Osteoblast (primary cell): ENCODE measurements at places on chromosomes 12 and 14.

DNA sequence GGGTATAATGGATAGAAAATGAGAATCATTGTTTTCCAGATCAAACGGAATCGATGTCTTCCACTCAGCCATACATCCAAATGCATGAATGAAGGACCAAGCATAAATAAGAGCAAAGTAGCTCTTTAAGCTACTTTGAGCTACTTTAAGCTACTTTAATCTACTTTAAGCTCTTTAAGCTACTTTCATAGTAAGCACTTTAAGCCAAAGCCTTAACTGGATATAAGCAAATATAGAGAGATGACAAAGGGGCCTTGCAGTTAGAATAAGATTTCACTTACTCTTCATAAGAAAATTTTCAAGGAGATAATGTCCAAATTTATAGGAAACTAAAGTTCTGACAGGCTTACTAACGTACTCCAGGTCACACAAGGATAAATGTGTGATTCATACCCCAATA is 355.6 kb upstream of the KITLG start:
- DNase-seq: no peak
- no peaks in the 10 kb centered on the region for H3K36me3 ChIP-seq
- no peak overlapping the region for H3K4me3 ChIP-seq
- no peaks in the 10 kb centered on the region for H3K27me3 ChIP-seq
- H3K4me1 ChIP-seq: peaks cover 9% of the 10 kb centered on the region

- peak overlapping the region; percentile 52 for H3K27ac ChIP-seq
- no peak overlapping the region for H3K4me3 ChIP-seq
- H3K27me3 ChIP-seq: no peaks in the 10 kb centered on the region
Measured at GRCh38 chr12:80269803-80270552, 170.6 kb downstream of the OTOGL start.

DNA sequence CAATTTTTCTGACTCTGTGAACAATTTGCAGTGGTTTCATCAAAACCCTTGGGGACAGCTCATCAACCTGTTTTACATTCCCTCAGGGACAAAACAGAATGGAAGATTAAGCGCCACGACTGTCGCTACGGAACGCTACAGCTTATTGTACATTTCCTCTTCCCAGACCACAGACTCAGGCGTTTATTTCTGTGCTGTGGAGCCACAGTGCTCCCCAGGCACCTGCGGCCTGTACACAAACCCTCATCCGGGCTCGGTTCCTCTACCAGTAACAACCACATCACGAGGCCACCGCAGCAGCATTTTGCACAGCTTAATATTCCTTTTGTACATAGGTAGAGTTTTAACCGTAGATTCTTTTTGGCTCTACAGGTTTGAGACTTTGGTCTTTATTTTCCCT is 397.4 kb upstream of the OR4E1 start:
- no peak overlapping the region for H3K27ac ChIP-seq
- no peak overlapping the region for H3K4me3 ChIP-seq
- no peaks in the 10 kb centered on the region for H3K36me3 ChIP-seq
- DNase-seq: no peak
- H3K27me3 ChIP-seq: no peaks in the 10 kb centered on the region

GRCh38 chr14:28776482-28777266 is 10.1 kb downstream of the FOXG1 start:
- no peaks in the 10 kb centered on the region for H3K36me3 ChIP-seq
- no peak for DNase-seq
- no peak overlapping the region for H3K4me3 ChIP-seq
- H3K27ac ChIP-seq: no peak overlapping the region

DNA sequence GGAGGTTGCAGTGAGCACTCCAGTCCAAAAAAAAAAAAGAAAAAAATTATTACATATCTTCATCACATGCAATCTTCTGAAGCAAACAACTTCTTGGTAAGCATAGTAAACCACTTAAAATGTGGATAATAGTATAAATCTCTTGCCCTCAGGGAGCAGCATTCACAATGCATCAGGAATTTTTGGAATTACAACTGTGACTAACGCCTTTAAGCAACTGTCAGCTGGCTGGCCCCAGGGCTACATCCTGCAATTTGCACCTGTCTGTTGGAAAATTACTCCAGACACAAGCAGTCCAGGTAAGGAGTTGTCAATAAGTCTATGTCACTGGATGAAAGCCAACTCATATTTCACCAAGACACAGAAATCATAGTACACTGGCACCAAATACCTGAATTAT is 5.5 kb upstream of the SLC7A7 start:
- no peak overlapping the region for H3K4me3 ChIP-seq
- no peak overlapping the region for H3K27ac ChIP-seq
- no peaks in the 10 kb centered on the region for H3K36me3 ChIP-seq
- H3K27me3 ChIP-seq: no peaks in the 10 kb centered on the region
- peak; percentile 69 for DNase-seq
- peaks cover 38% of the 10 kb centered on the region for H3K4me1 ChIP-seq

- H3K27me3 ChIP-seq: no peaks in the 10 kb centered on the region
- no peak for DNase-seq
Measured at GRCh38 chr12:82931349-82932116, 244.8 kb downstream of the TMTC2 start.

GRCh38 chr12:59084511-59085375 is 164.4 kb upstream of the LRIG3 start:
- H3K27me3 ChIP-seq: no peaks in the 10 kb centered on the region
- no peak overlapping the region for H3K27ac ChIP-seq
- no peaks in the 10 kb centered on the region for H3K36me3 ChIP-seq

- no peaks in the 10 kb centered on the region for H3K36me3 ChIP-seq
- H3K4me3 ChIP-seq: no peak overlapping the region
- H3K4me1 ChIP-seq: peaks cover 4% of the 10 kb centered on the region
- H3K27me3 ChIP-seq: peaks cover 3% of the 10 kb centered on the region
Measured at GRCh38 chr12:4112290-4112689, 161.3 kb upstream of the CCND2 start.

GRCh38 chr14:95191445-95192199 is 34.3 kb upstream of the DICER1 start:
- H3K27ac ChIP-seq: no peak overlapping the region
- H3K36me3 ChIP-seq: no peaks in the 10 kb centered on the region
- DNase-seq: no peak
- no peaks in the 10 kb centered on the region for H3K4me1 ChIP-seq

- no peaks in the 10 kb centered on the region for H3K36me3 ChIP-seq
- H3K4me3 ChIP-seq: peak overlapping the region; percentile 70
- peak overlapping the region; percentile 52 for H3K27ac ChIP-seq
- no peaks in the 10 kb centered on the region for H3K27me3 ChIP-seq
- peaks cover 5% of the 10 kb centered on the region for H3K4me1 ChIP-seq
Measured at GRCh38 chr12:15590180-15590826, 198.9 kb downstream of the EPS8 start.

GRCh38 chr12:2119266-2119665 is 66.5 kb downstream of the CACNA1C start:
- peaks cover 25% of the 10 kb centered on the region for H3K36me3 ChIP-seq
- no peak overlapping the region for H3K27ac ChIP-seq
- H3K4me1 ChIP-seq: peaks cover 4% of the 10 kb centered on the region
- H3K4me3 ChIP-seq: no peak overlapping the region
- H3K27me3 ChIP-seq: no peaks in the 10 kb centered on the region

- H3K27me3 ChIP-seq: no peaks in the 10 kb centered on the region
- H3K27ac ChIP-seq: no peak overlapping the region
- no peak overlapping the region for H3K4me3 ChIP-seq
- peaks cover 12% of the 10 kb centered on the region for H3K4me1 ChIP-seq
- no peaks in the 10 kb centered on the region for H3K36me3 ChIP-seq
- DNase-seq: no peak
Measured at GRCh38 chr12:11743423-11744409, 94.2 kb downstream of the ETV6 start.

- no peaks in the 10 kb centered on the region for H3K36me3 ChIP-seq
- no peaks in the 10 kb centered on the region for H3K27me3 ChIP-seq
- H3K27ac ChIP-seq: no peak overlapping the region
- H3K4me1 ChIP-seq: no peaks in the 10 kb centered on the region
- H3K4me3 ChIP-seq: no peak overlapping the region
Measured at GRCh38 chr12:40825156-40825555, 132.9 kb downstream of the CNTN1 start.

- H3K36me3 ChIP-seq: no peaks in the 10 kb centered on the region
- H3K27ac ChIP-seq: no peak overlapping the region
- H3K4me3 ChIP-seq: no peak overlapping the region
- no peaks in the 10 kb centered on the region for H3K4me1 ChIP-seq
- H3K27me3 ChIP-seq: no peaks in the 10 kb centered on the region
- no peak for DNase-seq
Measured at GRCh38 chr12:65510584-65511050, 232.1 kb downstream of the MSRB3 start.

GRCh38 chr14:48350971-48351370 is 675.6 kb upstream of the MDGA2 start:
- no peak for DNase-seq
- H3K27me3 ChIP-seq: no peaks in the 10 kb centered on the region
- no peak overlapping the region for H3K27ac ChIP-seq
- H3K4me1 ChIP-seq: no peaks in the 10 kb centered on the region

- no peak overlapping the region for H3K27ac ChIP-seq
- H3K27me3 ChIP-seq: peaks cover 94% of the 10 kb centered on the region
- no peaks in the 10 kb centered on the region for H3K36me3 ChIP-seq
- H3K4me3 ChIP-seq: no peak overlapping the region
- DNase-seq: no peak
- no peaks in the 10 kb centered on the region for H3K4me1 ChIP-seq
Measured at GRCh38 chr14:36510874-36511273, 9.2 kb downstream of the NKX2-1 start.

GRCh38 chr14:55389330-55389729 is 22.3 kb downstream of the ATG14 start:
- DNase-seq: peak; percentile 75
- peak overlapping the region; percentile 42 for H3K27ac ChIP-seq
- H3K36me3 ChIP-seq: no peaks in the 10 kb centered on the region
- no peak overlapping the region for H3K4me3 ChIP-seq

DNA sequence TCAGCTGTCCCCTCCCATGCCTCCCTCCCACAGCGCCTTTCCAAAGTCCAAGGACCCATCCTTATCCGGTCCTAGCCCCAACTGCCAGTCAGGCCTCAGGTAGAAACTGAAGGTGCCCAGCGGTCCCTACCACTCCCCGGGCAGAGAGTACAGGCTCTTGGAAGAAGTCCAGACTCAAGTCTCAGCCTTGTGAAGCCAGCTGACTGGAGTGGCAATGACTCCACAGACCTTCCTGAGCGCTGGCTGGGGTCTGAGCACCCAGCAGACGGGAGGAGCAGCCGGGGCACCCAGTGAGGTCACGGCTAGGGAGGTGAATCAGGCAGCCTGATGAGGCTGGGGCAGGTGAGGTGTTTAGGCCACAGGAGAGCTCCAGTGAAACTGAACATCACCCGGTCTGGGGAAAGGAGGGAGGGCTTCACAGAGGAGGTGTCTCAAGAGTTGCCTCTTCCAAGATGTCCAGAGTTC is 60.0 kb downstream of the ITPK1 start:
- H3K27me3 ChIP-seq: no peaks in the 10 kb centered on the region
- H3K27ac ChIP-seq: no peak overlapping the region
- H3K4me1 ChIP-seq: peaks cover 17% of the 10 kb centered on the region
- no peak overlapping the region for H3K4me3 ChIP-seq
- no peaks in the 10 kb centered on the region for H3K36me3 ChIP-seq

DNA sequence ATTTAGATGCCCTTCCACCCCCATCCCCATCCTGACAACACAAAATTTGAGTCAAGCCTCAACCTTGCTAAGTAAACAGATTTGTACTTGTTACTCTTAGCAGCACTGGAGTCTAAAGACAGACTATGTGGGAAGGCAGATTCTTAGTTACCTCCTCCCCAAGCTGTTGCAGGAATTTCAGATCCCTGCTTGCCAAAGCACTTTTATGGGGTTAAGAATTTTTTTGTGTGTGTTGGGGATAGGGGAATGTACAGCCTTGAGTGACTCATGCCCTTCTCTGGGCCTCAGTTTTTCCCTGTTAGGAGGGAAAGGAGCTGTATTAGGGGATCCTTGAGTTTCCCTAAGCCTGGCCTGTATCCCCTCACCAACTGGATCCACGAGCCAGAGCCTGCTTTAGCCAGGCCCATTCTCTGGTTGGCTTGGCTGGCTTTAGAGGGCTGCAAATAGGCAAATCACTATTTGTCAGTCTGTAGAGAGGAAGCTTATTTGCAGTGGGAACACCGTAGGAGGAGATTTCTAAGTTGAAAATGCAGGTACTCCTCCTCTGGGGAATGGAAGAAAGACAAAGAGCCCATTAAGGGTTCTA is 27.7 kb upstream of the RNU6-8 start:
- no peak overlapping the region for H3K4me3 ChIP-seq
- no peaks in the 10 kb centered on the region for H3K36me3 ChIP-seq
- peaks cover 5% of the 10 kb centered on the region for H3K27me3 ChIP-seq
- H3K27ac ChIP-seq: peak overlapping the region; percentile 34

DNA sequence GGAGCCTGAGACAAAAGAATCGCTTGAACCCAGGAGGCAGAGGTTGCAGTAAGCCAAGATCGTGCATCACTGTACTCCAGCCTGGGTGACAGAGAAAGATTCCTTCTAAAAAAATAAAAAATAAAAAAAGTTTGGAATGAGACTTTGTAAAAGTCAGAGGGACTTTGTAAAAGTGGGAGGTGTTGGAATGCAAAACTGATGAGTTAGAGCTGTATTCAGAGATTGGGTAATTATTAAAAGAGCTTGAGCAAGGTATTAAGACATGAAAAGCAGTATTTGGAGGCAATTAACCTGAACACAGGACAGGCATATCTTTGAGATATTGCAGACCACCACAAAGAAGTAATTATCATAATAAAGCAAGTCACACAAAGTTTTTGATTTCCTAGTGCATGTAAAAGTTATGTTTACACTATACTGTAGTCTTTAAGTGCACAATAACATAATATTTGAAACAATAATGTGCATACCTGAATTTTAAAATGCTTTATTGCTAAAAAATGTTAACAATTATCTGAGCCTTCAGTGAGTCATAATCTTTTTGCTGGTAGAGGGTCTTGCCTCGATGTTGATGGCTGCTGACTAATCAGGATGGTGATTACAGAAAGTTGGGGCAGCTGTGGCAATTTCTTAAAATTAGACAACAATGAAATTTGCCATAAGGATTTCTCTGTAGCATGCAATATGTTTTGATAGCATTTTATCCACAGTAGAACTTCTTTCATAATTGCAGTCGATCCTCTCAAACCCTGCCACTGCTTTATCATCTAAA is 33.1 kb downstream of the PHLDA1 start:
- peak overlapping the region; percentile 25 for H3K27ac ChIP-seq
- no peak for DNase-seq
- H3K4me3 ChIP-seq: no peak overlapping the region

GRCh38 chr14:26897196-26897595 is 299.4 kb upstream of the NOVA1 start:
- no peak overlapping the region for H3K27ac ChIP-seq
- no peak overlapping the region for H3K4me3 ChIP-seq
- no peak for DNase-seq
- H3K4me1 ChIP-seq: no peaks in the 10 kb centered on the region
